Renal pelvis (tissue), 12 donors: ENCODE measurements at places on chromosomes 4 and X.

- no peak for DNase-seq
Observed at GRCh38 chr4:55241461-55241860, 104.6 kb upstream of the SRD5A3 start.

GRCh38 chrX:49930039-49930438, 7.6 kb downstream of the CLCN5 start:
- no peak for DNase-seq

- peak; percentile 17 for DNase-seq
Observed at GRCh38 chrX:3548765-3549391, 164.6 kb downstream of the PRKX start.

DNA sequence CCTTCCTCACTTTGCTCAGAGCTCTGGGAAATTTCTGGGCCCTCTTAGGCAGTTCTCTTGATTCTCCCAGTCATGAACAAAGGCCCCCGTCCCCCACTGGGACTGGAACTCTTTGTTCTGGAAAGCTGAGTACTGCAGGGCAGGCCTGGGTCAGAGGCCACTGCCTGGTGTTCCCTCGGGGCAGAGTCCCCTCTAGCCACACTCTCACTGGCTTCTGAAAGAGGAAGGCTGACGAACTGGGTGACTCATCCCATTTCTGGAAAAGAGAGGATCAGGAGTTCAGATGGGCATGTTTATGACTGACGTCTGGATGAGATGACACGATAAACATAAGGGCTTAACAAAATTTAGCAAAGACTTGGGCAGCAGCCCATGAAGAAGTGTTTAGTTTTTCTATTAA, 47.7 kb downstream of the DDX3X start:
- no peak for DNase-seq

GRCh38 chr4:108068442-108068841, 78.8 kb downstream of the HADH start:
- DNase-seq = no peak

GRCh38 chr4:59759082-59759825, 1440.9 kb upstream of the ADGRL3 start:
- DNase-seq = no peak

DNA sequence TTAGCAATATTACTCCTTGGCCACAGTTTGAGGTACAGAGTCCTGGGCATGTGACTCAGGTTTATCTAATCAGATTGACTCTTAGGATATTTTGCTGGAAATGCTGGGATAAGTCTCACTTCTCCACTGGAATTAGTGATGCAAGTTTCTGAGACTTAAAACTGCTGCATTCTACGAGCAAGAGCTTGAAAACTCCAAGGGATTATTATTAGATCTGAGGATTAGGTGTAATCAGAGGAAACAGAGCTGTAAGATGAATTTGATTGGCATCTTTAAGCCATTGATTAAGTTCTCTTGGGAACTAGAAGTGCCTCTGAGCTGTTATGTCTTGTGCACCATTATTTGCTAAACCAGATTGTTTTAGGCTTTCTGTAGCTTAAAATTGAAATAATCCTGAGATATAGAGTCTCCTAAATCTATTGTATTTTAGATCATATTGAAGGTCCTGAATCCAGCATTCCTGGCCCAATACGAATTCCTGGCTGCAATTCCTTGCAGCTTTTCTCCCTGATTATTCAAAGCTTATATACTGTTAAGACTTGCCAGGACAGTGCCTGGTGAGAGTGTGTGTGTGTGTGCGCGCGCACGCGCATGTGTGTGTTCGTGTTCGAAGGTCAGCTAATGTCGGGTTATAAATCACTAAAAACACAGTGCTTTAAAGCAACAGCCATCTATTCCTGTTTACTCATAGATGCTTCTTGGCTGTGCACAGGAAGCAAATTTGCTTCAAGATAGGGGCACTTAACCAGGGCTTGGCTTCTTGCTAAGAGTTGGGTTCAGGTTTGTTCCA, 735.1 kb downstream of the STIM2 start:
- DNase-seq = no peak

GRCh38 chr4:11525085-11525484, 96.4 kb upstream of the HS3ST1 start:
- no peak for DNase-seq

DNA sequence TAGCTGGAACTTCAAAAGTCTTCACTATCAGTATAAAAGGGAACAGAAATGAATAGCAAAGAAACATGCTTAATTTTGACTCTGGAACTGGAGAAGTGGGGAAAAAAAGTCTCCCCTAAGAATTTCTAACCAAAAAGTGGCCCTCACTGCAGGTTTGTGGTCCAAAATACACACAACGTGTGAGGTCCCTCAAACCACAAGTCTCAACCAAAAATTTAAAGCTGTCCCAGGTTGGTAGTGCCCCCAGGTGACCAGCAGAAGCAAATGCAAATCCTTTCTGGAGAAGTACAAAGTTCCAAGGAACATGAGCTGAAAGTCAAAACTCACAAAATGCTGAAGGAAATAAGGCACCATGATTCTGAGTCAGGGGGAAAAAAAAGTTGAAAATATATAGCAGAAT, 23.6 kb upstream of the VAMP7 start:
- no peak for DNase-seq

- DNase-seq = no peak
Observed at GRCh38 chr4:112128452-112128851, 16.8 kb upstream of the FAM241A start.

DNA sequence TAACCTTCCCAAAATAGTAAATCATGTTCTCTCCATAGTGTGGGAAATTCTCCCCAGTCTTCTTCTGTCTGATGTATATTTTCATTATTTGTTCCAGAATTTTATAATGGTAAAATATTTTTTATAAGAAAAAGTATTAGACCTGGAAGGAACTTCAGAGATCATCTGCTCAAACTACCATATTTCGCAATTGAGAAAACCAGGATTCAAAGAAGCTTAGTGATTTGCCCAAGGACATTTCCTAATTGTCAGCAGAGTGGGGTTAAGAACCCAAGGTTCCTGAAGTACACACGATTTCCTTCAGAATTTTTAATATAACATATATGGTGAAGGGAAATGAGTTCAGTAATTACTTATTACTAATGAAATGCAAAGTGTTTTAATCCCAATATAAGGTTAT, 24.1 kb downstream of the OCIAD1 start:
- DNase-seq = no peak

- DNase-seq = peak; percentile 10
Observed at GRCh38 chr4:173171098-173171497, 2.5 kb downstream of the GALNT7 start.

DNA sequence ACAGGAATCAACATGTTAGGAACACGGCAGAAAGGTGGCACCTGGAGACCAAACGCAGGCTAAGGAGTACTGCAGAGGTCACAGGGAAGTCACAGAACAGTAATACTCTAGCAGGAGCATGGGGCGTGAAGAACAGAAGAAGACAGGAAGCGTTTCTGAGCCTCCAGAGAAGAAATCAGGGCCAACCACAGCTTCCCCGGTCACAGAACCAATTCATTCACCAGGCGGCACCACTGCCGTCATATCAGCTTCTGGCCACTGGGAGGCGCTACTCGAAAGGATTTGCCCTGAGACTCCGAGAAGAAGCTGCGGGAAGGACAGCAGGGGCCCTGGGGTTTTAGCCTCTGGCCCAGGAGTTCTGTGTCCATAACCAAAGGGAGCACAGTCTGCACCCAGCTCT, 78.0 kb upstream of the DRD5 start:
- DNase-seq = no peak

GRCh38 chr4:36966756-36967460, 277.6 kb upstream of the NWD2 start:
- peak; percentile 31 for DNase-seq

- DNase-seq = no peak
Observed at GRCh38 chr4:27198971-27199370, 338.3 kb downstream of the STIM2 start.

DNA sequence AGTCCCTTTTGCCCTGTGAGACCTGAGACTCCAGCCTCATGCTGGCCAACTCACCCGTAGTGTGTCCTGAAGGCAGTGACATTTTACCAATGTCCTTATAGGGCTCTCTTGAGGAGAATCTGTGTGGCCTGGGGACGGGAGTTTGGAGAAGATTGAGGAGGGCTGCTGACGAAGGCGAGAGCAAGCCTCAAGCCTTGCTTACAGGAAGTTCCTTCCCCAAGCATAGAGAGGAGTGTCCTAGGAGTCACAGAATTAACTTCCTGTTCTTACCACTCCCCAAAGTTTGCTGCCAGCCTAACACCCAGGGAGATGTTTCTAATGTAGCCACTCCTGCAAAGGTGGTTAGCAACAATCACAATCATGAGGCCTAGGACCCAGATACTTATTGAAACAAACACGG, at the start of gene NXF3:
Gene NXF3, minus strand, starts transcription at position 202 of the 400 bp plus-strand sequence. Its CDS starts 120 bp downstream, at position 82.
- DNase-seq = no peak

DNA sequence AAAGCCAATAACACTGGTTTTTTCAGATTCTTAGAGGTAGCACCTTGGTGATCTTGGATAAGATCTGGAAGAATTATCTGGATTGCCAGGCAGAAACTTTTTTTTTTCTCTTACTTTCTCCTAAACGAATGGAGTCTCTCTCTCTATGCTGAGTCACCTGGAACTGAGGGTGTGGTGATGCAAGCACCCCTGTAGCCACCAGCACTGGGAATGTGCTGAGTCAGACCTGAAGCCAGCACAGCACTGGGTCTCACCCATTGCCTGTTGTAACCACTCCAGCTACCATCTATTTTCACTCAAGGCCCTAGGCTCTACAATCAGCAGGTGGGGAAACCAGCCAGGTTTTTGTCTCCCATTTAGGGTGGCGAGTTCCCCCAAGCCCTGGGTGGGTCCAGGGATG, 923.8 kb downstream of the RAPGEF2 start:
- no peak for DNase-seq

- no peak for DNase-seq
Observed at GRCh38 chrX:43513085-43513484, 143.0 kb upstream of the MAOA start.

DNA sequence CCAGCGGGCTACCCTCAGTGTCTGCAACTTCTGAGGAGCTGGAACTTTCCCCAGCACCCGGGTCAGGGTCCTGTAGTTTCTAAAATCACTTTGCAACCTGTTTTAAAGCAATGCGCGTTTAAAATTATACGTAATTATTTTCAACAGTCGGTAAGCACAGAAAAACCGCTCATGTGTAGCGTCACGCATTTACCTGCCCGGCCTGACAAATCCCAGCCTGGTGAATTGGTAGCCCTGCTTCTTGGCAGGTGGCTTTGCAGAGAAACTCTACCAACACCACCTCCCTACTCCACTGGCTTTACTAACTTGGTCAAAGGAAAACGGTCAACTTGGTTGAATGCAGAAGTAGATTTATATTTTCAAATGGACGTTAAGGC, 640 bp downstream of the BANK1 start:
- DNase-seq = no peak

- DNase-seq = no peak
Observed at GRCh38 chr4:23373261-23373660, 516.6 kb downstream of the PPARGC1A start.

- no peak for DNase-seq
Observed at GRCh38 chr4:101081695-101082369, 265.5 kb downstream of the PPP3CA start.

- no peak for DNase-seq
Observed at GRCh38 chrX:86178906-86179305, 30.7 kb downstream of the DACH2 start.

DNA sequence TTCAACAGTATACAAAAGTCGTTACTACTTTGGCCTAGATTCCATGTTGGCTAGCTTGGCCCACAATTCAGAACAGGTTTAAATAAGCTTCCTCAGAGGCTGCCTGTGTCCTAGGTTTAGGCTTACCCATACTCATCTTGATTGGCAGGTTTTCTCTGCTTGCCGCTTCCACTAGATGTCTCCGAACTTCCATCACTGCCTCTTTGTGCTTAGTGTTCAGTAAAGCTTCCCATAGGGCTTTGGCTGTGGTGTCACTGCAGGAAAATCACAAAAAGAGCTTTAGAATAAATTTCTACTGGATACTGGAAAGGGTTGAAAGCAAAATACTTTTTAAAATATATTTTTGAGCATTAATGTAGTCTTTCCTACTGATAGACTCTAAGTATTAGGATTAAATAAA, 52.4 kb downstream of the SCFD2 start:
- no peak for DNase-seq

DNA sequence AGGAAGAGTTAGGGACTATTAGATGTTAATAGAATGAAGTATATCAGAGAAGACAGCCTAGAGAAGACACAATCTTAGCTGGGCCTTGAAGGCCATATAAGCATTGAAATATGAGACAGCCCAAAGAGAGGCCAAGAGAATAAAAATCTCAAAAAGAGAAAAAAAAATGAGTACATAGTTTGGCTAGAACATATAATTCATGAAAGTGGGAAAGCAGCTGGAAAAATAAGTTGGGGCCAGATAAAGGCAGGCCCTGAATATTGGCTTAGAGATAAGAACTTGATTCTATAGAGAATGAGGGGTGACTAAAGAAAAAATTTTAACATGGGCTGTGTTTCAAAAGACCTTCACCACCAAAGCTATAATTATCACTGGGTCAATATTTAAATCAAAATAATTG, 7.4 kb upstream of the UTP3 start:
- DNase-seq = peak; percentile 61

DNA sequence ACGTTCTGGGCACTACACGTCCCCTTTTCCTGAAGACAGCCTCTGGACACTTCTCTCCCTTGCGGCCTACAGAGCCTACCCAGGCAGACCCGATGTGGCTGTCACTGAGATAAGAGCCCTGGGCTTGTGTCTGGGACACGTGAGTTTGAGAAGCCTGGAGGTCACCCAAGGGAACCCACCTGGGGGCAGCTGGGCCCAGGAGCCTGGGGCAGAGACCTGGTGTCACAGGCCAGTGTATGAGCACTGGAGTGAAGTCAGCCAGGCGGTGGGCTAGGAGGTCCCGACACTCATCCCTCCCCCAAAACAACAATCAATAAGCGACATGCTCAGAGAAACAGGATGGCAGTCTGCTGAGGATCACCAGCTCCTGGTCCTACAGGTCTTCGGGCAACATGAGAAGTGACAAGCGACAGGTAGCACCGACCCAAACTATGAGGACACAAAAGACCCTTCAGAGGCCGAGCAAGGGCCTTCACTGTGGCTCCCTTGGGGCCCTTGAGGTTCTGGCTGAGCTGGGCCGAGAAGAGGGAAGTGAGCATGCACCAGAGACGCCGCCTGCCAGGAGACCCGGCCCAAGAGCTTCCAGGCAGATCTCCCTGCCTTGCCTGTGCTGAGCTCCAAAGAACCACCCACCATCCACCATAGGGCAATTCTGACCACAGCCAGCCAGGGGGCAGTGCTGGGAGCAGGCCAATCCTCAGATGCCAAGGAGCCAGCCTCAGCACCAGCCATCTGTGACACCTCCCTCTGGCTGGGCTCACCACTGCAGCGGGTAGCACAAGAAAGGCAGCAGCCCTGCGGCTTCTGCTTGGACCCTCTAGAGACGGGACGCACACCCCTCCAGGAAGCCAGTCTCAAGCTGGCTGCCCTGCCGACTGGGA, 11.0 kb upstream of the DUSP9 start:
- DNase-seq = no peak

DNA sequence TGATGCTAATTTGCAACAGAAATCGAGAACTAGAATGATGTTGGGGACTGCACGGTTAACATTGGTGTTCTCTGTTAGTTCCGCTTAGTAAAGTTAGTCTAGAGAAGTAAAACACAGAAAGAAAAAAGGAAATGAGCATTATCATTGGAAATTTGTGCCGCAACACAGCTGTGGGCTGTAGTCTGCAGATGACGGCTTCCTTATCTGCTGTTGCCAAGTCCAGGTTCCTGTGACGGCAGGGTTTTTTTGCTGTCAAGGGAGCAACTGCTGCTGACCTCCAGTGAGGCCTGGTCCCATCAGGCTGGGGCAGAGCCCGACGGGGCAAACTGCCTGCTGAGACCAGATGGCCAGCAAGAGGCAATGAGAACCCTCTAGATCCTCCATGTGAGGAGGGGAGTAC, 38.9 kb upstream of the PHEX start:
- DNase-seq = no peak
